ENCODE measurements at places on chromosomes 4 and X. TPM values are rescaled to one million over a fixed set of nuclear protein-coding genes. Genes with fewer than 3 reads are reported as not detected.
A peak's percentile ranks its signal among the peaks of the same experiment; 100 is the strongest.

DNA sequence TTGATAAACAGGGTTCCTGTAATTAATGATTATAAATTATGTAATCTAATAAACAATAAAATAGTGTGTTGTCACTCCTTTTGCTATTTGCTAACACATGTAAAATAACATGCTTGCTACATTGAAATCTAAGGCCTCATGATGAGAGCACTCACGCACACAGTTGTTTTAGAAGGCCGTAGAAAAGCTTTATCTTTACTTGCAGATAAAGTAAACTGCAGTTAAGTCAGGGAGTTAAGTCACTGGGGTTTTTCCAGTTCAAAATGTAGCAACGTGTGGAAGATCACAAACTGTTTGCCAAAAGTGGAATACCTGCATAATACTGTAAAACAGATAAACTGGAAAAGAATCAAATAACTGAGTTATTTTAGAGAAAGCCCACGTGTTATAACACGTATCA, 187.3 kb upstream of the PACRGL start:
- no peaks in the 10 kb centered on the region for H3K36me3 ChIP-seq
- H3K4me1 ChIP-seq: no peaks in the 10 kb centered on the region
- H3K27ac ChIP-seq: no peak overlapping the region
- H3K27me3 ChIP-seq: no peaks in the 10 kb centered on the region
- no peak for DNase-seq

Gene AR
- 18.1 TPM for total RNA-seq

Gene C4orf51
- not detected for total RNA-seq

- peak overlapping the region; percentile 82 for H3K27ac ChIP-seq
- no peak for DNase-seq
- H3K36me3 ChIP-seq: no peaks in the 10 kb centered on the region
- H3K27me3 ChIP-seq: peaks cover 43% of the 10 kb centered on the region
- H3K4me1 ChIP-seq: peaks cover 14% of the 10 kb centered on the region
These were observed 814 bp downstream of the SPON2 start for GRCh38 chr4:1171311-1172227.

Gene DSPP
- not detected for total RNA-seq

Gene ZNF711
- 0.75 TPM for total RNA-seq

- no peak for DNase-seq
- H3K27ac ChIP-seq: no peak overlapping the region
- peaks cover 47% of the 10 kb centered on the region for H3K36me3 ChIP-seq
- no peaks in the 10 kb centered on the region for H3K4me1 ChIP-seq
- no peak overlapping the region for H3K4me3 ChIP-seq
- H3K27me3 ChIP-seq: no peaks in the 10 kb centered on the region
These were observed 168.6 kb downstream of the PTTG2 start for GRCh38 chr4:38128478-38129459.

Gene TLR2
- total RNA-seq: 5.6 TPM

Gene ELF2
- total RNA-seq: 34.3 TPM

- H3K36me3 ChIP-seq: no peaks in the 10 kb centered on the region
- DNase-seq: no peak
- no peak overlapping the region for H3K4me3 ChIP-seq
- H3K27ac ChIP-seq: no peak overlapping the region
These were observed 48.3 kb upstream of the HPGDS start for GRCh38 chr4:94390804-94391410.

Gene SLC6A8
- 182 TPM for total RNA-seq

- H3K4me1 ChIP-seq: peaks cover 16% of the 10 kb centered on the region
- H3K36me3 ChIP-seq: no peaks in the 10 kb centered on the region
- no peak overlapping the region for H3K4me3 ChIP-seq
- peak; percentile 81 for DNase-seq
These were observed 64.9 kb downstream of the SORCS2 start for GRCh38 chr4:7256984-7257810.

DNA sequence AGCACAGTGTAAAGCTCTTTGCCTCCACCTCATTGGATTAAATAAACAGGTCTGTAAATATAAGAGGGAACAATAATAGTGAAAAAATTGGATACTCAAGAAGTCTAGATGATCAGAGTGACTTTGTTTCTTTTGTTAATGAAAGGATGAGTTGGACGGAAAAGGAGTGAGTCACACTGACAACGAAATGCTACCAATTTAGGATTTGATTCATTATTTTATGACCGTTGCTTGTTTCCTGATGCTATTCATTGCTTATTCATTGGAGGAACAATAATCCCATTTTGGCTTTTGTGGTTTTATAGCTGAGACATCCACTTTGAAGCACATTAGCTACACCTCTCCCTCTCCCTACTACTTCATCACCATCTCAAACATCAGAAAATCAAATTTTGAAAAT, 74.4 kb upstream of the DYNLT3 start:
- no peak overlapping the region for H3K27ac ChIP-seq
- H3K27me3 ChIP-seq: no peaks in the 10 kb centered on the region
- no peaks in the 10 kb centered on the region for H3K4me1 ChIP-seq
- no peak for DNase-seq

Gene GUCY1A1
- total RNA-seq: 103 TPM

- H3K27ac ChIP-seq: no peak overlapping the region
- DNase-seq: no peak
- no peaks in the 10 kb centered on the region for H3K27me3 ChIP-seq
These were observed 86.8 kb upstream of the NPFFR2 start for GRCh38 chr4:71944956-71945355.

Gene NWD2
- total RNA-seq: not detected

Gene VCX3A
- total RNA-seq: not detected

DNA sequence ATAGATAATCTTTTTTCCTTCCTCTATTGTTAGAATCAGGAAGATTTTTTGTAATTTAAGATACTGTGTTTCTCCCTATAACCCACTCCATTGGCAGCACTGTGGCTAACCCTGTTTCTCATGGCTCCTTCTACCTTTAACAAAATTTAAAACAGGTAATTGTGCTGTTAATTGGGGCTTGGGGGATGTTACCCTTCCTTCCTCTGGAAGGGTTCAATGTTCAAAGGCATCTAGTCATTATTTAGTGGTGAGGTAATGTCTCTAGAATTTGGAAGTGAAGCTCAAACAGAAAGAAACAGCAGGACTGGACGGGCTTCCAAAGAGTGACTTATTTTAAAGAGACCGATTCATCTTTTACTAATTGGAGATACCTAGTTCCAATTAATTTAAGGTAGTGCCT, 166.4 kb downstream of the TRIML1 start:
- no peaks in the 10 kb centered on the region for H3K4me1 ChIP-seq
- H3K27ac ChIP-seq: no peak overlapping the region
- H3K4me3 ChIP-seq: no peak overlapping the region
- H3K27me3 ChIP-seq: no peaks in the 10 kb centered on the region

DNA sequence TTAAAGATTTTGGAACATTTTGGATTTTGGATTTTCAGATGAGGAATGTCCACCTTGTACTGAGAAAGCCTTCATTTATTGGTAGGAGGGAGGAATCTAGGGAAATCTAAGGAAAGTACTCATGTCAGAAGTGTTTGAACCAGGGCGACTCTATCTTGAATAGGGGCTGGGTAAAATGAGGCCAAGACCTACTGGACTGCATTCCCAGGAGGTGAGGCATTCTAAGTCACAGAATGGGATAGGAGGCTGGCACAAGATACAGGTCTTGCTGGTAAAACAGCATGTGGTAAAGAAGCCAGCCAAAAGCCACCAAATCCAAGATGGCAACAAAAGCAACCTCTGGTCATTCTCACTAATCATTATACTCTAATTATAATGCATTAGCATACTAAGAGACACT, 118.9 kb downstream of the MXRA5 start:
- H3K27me3 ChIP-seq: no peaks in the 10 kb centered on the region
- no peak overlapping the region for H3K4me3 ChIP-seq
- no peaks in the 10 kb centered on the region for H3K4me1 ChIP-seq
- no peaks in the 10 kb centered on the region for H3K36me3 ChIP-seq
- H3K27ac ChIP-seq: no peak overlapping the region

Gene ADAM29
- total RNA-seq: not detected

DNA sequence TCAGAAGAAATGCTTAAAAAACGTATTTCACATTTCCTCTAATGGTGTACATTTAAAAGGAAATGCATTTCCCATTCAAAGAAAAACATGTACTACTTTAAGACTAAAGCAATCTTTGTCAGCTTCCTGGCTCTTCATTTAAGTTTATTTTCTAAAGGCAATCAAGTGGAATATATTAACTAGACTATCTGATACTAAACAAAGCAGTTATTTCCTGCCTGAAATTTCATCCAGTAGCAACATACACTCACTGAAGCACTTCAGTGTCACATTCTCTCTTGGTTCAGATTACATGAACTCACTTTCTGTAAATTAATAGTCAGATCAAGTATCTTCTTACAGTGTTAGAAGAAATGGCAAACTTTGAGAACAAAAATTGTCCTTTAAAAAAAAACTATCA, 42.5 kb downstream of the LRBA start:
- peaks cover 14% of the 10 kb centered on the region for H3K4me1 ChIP-seq
- H3K36me3 ChIP-seq: no peaks in the 10 kb centered on the region
- no peak overlapping the region for H3K4me3 ChIP-seq
- H3K27me3 ChIP-seq: no peaks in the 10 kb centered on the region

- H3K4me1 ChIP-seq: no peaks in the 10 kb centered on the region
- no peak overlapping the region for H3K4me3 ChIP-seq
- H3K27ac ChIP-seq: no peak overlapping the region
- no peak for DNase-seq
- no peaks in the 10 kb centered on the region for H3K27me3 ChIP-seq
These were observed 181.7 kb upstream of the EDNRA start for GRCh38 chr4:147299205-147299604.

Gene AVPR2
- 3.0 TPM for total RNA-seq

GRCh38 chr4:130147641-130148040, 1051.7 kb downstream of the C4orf33 start:
- H3K4me1 ChIP-seq: no peaks in the 10 kb centered on the region
- no peak for DNase-seq
- H3K27ac ChIP-seq: no peak overlapping the region
- no peaks in the 10 kb centered on the region for H3K36me3 ChIP-seq
- H3K27me3 ChIP-seq: no peaks in the 10 kb centered on the region
- no peak overlapping the region for H3K4me3 ChIP-seq

Gene SLC16A2
- total RNA-seq: 4.7 TPM

Gene TRIM60
- total RNA-seq: not detected

Data from heart left ventricle (tissue), 16 donors.